ENCODE measurements at places on chromosomes 2 and 18.

- DNase-seq: no peak
Observed at GRCh38 chr2:12435430-12436222, 281.1 kb upstream of the TRIB2 start.

- DNase-seq: no peak
Observed at GRCh38 chr18:24373328-24373727, 24.3 kb downstream of the OSBPL1A start.

- no peak for DNase-seq
Observed at GRCh38 chr2:14143435-14143834, 489.1 kb upstream of the LRATD1 start.

DNA sequence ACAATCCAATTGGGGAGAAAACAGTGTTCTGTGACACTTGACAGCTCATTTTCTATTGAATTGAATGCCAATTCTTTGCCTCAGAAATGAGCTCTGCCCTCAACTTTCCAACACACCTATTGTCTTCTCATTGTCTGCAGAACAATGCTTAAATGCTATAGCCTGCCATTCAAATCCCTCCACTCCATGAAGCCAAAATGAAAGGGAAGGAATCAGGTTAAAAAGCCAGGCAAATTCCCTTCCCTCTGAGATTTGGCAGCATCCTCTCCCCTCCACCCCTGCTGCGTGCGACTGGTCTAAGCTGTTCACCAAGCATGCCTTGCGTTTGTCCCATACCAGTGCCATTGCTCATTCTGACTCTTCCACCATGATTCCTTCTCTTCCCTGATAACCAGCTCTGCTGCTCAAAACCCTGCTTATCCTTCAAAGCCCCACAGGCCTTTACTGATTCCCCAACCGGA, 32.4 kb upstream of the TMEM131 start:
- no peak for DNase-seq

DNA sequence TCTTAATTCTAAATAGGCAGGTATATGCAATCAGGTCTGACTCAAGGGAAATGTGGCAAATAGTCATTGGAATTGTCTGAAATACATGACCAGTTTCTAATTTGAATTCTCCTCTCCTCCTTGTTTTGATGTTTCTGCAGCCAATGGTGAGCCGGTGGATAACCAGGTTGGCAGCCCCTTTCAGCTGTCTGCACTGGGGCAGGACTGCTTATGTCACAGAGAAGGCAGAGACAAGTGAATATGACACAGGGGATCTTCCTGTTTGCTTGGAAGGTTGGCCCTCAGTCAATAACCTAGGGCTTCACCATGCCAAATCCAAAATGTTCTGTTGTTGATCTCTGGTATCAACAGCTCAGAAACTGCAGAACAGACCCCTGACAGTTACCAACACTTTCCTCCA, 12.1 kb downstream of the MYT1L start:
- DNase-seq: no peak

GRCh38 chr2:98830571-98831145, 99.7 kb upstream of the MGAT4A start:
- DNase-seq: no peak

- no peak for DNase-seq
Observed at GRCh38 chr2:126431136-126431535, 224.8 kb upstream of the GYPC start.

DNA sequence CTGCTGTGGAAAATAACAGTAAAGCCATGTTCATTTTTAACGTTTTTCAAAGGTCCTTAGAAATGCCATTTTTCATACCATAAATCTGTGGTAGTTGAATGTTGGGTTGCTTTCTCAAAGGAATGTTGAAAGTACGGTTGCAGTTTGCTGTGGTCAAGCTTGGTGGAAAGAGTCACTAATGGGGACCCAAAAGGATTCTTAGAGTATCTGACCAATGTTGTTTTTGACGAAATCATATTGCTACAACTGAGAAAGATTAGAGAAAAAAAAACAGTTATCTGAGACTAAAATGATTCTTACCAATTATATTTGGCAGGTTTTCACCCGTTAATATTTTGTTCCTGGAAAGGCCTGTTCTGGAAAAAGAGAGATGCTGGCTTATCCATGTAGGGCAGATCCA, 439.5 kb upstream of the ETAA1 start:
- DNase-seq: no peak

GRCh38 chr2:42733852-42734251, 30.1 kb downstream of the OXER1 start:
- DNase-seq: no peak

DNA sequence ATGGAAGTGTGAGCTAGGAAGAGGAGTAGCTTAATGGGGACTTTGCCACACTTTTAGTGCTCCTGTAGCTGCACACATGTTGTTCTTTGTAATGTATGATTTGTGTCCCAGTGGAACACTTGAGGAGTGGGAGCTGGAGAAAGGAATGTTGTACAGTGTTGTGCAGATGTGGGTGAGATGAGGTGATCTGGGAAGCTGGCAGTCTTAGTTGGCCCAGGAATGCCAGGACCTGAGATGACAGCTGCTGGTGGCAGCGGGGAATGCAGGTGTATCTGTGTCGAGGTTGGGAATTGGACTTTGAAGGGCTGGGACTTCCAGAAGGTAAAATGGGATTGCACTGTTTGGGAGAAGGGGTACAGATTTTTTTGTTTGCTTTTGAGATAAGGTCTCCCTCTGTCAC, 23.6 kb downstream of the NEDD4L start:
- DNase-seq: no peak

- no peak for DNase-seq
Observed at GRCh38 chr18:5463390-5463789, 80.4 kb downstream of the EPB41L3 start.
